ENCODE measurements at places on chromosomes 12 and 14.

GRCh38 chr14:100304825-100305323 lies 1.4 kb downstream of the SLC25A29 start:
- DNase-seq: no peak

DNA sequence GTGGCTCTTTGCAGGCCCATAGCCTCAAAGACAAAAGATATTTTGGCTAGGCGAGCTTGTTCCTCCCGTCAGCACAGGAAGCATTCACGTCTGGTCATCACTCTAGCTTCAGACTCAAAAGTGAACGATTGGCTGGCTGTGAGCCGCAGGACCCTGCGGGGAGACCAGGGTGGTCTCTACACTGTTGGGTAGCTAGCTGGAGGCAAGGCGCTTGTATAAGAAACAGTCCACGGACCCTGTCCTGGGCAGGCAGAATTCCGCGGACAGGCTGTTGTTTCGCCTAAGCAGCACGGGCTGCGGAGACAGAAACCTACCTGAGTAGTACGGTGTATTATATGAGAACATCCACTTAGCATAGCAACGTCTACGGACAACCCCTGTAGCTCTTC lies 29.6 kb downstream of the WBP11 start:
- no peak for DNase-seq

DNA sequence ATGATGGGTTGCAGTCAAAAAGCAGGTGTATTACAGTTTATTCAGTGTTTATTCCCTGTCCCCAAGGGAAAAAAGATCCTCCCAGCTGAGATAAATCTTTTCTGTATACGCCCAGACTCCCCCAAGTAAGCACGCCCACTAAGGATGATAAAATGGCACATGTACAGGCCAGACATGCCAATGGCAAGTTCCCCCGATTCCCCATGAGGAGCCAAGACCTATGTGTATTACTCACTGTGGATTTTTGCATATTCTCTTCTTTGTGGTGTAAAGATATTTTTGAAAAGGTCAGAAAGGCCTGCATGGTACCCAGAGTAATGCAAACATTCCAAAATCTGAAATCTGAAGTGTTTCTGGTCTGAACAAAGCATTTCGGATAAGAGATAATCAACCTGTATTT lies 22.2 kb downstream of the NR2C1 start:
- DNase-seq: no peak

DNA sequence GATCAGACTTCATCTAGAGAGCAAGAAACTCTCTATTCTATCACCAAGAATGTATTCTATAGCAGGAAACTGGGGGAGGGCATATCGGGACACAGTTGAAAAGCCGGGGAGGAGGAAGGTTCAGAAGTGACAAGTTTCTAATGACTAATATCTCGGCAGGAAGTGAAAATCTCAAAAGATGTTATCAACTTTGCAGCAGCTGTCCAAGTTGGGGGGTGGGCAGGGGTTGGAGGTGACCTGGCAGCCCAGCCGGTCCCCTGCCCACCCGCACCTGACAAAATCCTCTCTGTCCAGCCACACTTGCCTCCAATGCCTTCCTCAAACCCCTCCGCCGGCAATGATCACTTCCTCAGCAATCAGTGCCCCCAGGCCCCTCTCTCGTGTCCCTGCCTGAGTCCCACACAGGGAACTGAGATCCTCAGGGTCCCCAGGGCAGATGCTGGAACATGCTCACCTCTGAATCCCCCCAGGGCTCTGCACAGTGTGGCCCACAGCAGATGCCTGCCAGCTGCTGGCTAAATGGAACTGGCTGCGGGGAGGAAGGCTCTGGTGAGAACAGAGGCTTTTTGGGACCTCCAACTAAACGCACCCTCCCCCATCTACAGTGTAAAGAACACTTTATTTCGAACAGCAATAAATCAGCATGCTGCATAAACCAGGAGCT lies 43.9 kb downstream of the CCDC88C start:
- DNase-seq: no peak

- DNase-seq: no peak
Measured at GRCh38 chr14:64508215-64508776, 3.7 kb downstream of the ZBTB1 start.

GRCh38 chr12:52980096-52980649 lies 26.1 kb upstream of the EIF4B start:
- no peak for DNase-seq

DNA sequence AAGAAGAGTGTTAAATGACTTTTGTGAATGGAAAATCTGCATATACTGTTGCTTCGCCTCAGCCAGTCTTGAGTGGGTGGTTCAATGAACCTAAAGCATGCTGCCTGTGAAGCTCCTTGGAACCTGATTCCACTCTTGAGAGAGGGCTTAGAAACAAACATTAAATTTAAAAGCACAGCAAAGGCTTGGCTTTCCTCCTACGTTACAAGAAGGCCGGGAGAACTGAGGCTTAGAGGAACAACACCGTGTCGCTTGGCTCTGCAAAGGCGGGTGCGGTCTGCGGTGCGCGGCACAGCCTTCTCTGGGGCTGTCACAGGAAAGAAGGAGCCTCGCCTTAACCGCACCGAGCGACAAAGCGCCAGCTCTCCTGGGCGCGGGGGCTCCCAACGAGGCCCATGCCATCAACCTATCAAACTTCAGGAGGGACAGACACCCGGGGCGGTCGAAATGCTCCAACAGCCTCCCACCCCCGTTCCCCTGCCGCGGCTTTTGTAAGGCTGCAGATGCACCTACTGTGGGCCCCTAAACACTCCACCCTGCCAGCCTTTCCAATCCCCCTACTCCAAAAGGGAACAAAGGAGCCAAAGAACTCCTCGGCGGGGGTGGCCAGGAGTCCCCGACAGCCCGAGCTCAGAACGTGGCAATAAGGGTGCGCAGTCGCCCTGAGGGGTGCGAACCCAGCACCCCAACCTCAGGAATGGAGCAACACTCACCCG lies 729 bp downstream of the OSBPL8 start:
- no peak for DNase-seq

GRCh38 chr12:8914716-8915526 lies 612 bp downstream of the PHC1 start:
- peak; percentile 17 for DNase-seq

DNA sequence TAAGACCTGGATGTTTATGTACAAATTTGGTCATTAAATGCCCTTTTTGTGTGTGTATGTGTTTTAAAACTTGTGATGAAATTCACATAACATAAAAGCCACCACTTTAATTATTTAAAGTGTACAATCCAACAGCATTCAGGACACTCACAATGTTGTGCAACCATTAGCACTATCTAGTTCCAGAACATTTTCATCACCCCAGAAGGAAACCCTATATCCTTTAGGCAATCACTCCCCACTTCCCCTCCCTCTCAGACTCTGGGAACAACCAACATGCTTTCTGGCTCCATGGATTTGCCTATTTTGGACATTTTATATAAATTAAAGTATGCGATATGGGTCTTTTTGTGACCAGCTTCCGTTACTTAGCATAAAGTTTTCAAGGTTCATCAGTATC lies 124.6 kb downstream of the TTC7B start:
- DNase-seq: no peak

- DNase-seq: no peak
Measured at GRCh38 chr12:67220065-67220464, 49.1 kb upstream of the CAND1 start.
